Upper lobe of right lung (tissue), 1 donor: ENCODE measurements at places on chromosomes 2 and 18.

- no peaks in the 10 kb centered on the region for H3K4me1 ChIP-seq
- no peak overlapping the region for H3K4me3 ChIP-seq
- no peak for DNase-seq
- H3K27ac ChIP-seq = no peak overlapping the region
Observed at GRCh38 chr18:75169411-75169810, 39.5 kb downstream of the PTGR3 start.

DNA sequence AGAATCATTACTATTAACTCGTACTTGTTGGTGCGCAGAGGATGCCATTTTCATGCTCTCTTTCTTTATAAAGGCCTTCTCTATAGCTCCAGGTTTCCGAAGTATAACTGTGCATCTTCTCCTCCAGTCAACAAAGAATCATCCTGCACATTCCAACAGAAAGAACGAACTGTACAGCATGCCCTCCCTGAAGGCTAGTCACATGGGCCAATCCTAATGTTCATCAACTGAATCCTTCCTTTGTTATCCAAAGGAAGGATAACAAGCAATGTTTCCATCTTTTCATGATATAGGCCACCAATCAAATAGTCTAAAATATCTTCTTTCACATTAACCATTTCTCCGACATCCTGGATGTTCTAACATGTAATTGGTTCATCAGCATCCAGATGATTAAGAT, 66.9 kb upstream of the LDLRAD4 start:
- no peak overlapping the region for H3K27ac ChIP-seq
- no peaks in the 10 kb centered on the region for H3K36me3 ChIP-seq
- H3K4me3 ChIP-seq = no peak overlapping the region
- H3K4me1 ChIP-seq = no peaks in the 10 kb centered on the region
- H3K27me3 ChIP-seq = no peaks in the 10 kb centered on the region

DNA sequence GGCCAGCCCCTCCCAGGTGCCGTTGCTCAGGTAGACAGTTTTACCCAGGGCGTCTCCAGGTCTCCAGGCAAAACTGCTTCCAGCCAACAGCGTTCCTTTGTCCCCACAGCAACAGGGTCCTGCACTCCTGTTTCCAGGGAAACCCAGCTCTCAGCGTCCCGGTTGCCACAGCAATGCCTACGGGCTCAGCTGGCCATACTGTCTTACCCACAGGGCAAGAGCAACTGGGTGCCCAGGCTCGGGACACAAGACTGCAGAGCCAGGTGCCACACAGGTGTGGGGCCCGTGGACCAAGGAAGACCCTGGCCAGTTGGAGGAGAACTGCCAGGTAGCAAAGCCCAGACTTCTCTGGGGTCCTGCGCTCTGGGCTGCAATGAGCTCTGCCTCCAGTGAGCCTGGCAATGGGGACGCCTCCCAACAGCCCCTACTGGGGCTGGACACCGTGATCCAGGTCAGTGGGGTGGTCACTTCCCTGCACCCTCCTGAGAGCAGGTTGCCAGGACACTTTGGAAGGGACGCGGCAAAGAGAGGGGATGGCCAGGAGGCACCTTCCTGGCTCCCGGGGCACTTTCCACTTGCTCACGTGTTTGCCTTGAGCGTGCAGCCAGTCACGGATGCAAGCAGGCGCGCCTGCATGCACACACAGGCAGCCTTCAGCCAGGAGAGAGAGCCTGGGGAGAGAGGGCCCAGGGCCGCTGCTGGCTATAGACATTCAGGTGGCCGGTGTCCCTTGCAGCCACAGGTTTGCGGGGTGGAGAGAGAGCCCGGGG, at the start of gene CROCC2:
TSS of gene CROCC2 (plus strand) at position 196 of the 770 bp plus-strand sequence. CDS start at position 374, 178 bp downstream.
- no peaks in the 10 kb centered on the region for H3K27me3 ChIP-seq
- H3K36me3 ChIP-seq = no peaks in the 10 kb centered on the region
- no peak within 1 kb of the TSS for H3K27ac ChIP-seq
- no peak within 1 kb of the TSS for H3K4me3 ChIP-seq

DNA sequence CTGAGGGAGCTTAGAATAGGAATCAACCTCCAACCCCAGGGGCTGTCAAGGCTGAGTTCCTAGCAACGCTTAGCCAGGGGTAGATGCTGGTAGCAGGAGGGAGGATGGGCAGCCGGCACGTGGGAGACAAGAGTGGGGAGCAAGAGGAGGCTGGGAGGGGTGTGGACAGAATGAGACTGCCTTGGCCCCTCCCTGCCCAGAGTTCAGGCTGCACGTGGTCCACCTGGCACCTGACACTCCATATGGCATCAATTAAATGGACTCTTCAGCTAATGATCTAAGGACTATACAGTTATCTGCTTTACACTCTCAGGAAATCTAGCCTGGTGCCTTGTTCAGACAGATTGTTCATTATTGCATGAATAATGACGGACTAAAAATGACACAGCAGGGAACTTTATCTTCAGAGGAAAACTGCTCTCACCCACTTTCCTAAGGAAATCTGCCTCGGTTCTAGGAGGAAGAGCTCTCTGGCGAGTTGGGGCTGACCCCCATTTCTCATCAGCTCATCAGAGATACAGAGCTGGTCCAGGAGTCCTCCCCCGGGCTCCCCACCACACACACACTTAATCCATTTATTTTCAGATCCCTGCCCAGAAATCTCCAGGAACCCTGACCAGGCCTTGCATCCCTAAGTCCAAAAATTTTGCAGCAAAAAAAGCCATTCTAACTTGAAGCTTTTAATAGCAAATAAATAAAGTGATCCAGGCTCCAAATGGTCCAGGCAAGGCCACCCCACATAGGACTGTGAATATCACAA, 102.1 kb upstream of the CDC42EP3 start:
- H3K27me3 ChIP-seq = no peaks in the 10 kb centered on the region
- H3K36me3 ChIP-seq = no peaks in the 10 kb centered on the region
- peaks cover 13% of the 10 kb centered on the region for H3K4me1 ChIP-seq
- DNase-seq = no peak

DNA sequence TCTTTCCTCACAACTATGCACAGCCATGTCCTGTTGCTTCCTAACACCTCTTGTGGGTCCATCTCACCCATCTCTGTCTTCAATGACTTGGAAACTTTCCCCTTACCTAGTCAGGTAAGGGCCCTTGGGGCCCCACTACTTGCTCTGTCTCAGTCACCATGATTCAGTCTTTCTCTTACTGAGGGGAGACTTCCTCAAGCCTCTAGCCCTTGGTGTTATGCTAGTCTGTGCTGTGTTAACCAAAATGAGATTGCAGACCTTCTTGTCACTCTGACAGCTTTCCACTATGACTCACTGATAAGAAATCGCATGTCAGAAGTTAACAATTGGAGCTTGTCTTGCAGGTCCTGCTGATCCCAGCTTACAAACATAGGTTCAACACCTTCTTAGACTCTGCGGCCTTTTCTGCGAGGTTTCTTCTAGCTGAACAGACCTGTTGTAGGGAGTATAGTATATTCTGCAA, 65.3 kb downstream of the WDR75 start:
- H3K27me3 ChIP-seq = no peaks in the 10 kb centered on the region
- no peaks in the 10 kb centered on the region for H3K4me1 ChIP-seq
- no peak for DNase-seq
- no peaks in the 10 kb centered on the region for H3K36me3 ChIP-seq
- no peak overlapping the region for H3K4me3 ChIP-seq
